ENCODE measurements at places on chromosomes 2 and 18. TPM values are rescaled to one million over a fixed set of nuclear protein-coding genes. Genes with fewer than 3 reads are reported as not detected.

DNA sequence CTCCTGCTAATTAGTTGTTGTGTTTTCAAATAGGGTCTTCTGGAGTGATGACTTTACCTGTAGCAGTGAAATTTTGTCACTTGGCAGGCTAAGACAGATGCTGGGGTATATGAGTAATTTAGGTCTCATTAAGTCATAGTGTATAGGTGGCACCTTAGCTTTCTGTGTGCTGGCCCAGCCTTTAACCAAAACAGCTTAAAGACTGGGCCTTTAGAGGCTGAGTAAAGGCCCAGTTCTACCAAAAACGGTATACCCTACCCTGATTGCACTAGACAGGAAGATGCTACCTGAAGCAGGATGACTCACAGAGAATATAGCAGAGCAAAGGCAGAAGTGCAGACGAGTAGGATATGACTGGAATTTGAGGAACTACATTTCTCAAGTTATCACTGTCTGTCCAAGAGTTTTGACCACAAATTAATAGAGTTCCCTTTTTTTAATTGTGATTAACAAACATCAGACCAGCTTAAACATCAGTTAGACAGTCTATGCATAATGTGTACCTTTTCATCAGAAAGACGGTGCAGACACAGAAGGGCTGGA, 337.9 kb upstream of the SALL3 start:
- peaks cover 23% of the 10 kb centered on the region for H3K36me3 ChIP-seq
- H3K4me1 ChIP-seq, result no peaks in the 10 kb centered on the region
- no peak overlapping the region for H3K4me3 ChIP-seq
- DNase-seq, result no peak
- H3K27me3 ChIP-seq, result peaks cover 21% of the 10 kb centered on the region
- H3K27ac ChIP-seq, result no peak overlapping the region

DNA sequence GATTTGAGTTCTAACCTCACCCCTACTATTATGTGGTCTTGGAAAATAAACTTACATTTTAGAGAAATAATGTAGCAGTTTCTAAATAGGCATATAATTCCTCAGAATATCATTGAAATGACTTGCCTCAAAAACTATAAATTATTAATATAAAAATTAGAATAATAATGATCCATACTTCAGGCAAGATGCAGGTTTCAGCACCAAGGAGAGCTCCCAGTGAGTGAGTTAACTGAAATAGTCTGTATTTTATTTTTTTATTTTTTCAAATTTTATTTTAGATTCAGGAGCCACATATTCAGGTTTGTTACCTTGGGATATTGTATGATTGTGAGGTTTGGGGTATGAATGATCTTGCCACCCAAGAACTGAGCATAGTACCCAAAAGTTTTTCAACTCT, 472.2 kb upstream of the DCC start:
- no peak for DNase-seq
- H3K4me1 ChIP-seq, result no peaks in the 10 kb centered on the region
- no peak overlapping the region for H3K4me3 ChIP-seq
- peaks cover 2% of the 10 kb centered on the region for H3K27me3 ChIP-seq
- H3K27ac ChIP-seq, result no peak overlapping the region

GRCh38 chr2:137173463-137173862, 408.1 kb downstream of the THSD7B start:
- H3K4me3 ChIP-seq, result no peak overlapping the region
- no peak for DNase-seq
- H3K27me3 ChIP-seq, result no peaks in the 10 kb centered on the region
- H3K27ac ChIP-seq, result no peak overlapping the region

DNA sequence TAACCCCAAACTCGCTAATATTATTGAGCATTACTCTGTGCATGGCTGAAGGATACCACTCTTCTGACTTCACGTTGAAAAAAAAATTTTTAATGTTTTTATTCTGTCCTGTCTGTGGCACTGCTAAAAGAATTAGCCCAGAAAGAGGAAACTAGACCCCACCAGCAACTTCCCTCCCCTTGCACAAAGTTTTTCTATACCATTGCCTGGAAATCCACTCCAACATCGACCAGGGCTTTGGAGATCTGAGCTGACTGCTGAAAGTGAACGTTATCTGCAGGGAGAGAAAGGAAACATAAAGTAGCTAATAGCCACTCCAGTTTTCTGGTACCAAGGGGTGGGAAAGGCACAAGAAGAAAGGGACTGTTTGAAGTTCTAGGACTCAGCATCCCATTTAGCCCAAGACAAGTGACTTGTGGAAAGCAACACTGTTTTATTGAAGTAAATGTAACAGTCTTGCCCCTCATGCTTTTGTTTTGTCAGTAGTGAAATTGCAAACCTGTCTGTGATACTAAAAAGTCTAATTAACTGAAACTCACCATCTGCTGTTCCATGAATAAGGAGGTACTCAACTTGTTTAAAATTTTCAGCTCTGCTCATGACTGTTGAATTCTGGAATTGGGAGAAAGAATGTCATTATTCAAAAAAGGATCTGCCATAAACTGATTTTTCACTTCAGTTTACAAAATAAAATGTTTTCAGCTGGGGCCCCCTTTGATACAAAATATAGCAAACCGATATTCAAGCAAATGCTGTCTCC, 79.1 kb downstream of the DPP4 start:
- peaks cover 1% of the 10 kb centered on the region for H3K27me3 ChIP-seq
- H3K36me3 ChIP-seq, result no peaks in the 10 kb centered on the region
- DNase-seq, result no peak
- no peak overlapping the region for H3K4me3 ChIP-seq
- peaks cover 2% of the 10 kb centered on the region for H3K4me1 ChIP-seq

DNA sequence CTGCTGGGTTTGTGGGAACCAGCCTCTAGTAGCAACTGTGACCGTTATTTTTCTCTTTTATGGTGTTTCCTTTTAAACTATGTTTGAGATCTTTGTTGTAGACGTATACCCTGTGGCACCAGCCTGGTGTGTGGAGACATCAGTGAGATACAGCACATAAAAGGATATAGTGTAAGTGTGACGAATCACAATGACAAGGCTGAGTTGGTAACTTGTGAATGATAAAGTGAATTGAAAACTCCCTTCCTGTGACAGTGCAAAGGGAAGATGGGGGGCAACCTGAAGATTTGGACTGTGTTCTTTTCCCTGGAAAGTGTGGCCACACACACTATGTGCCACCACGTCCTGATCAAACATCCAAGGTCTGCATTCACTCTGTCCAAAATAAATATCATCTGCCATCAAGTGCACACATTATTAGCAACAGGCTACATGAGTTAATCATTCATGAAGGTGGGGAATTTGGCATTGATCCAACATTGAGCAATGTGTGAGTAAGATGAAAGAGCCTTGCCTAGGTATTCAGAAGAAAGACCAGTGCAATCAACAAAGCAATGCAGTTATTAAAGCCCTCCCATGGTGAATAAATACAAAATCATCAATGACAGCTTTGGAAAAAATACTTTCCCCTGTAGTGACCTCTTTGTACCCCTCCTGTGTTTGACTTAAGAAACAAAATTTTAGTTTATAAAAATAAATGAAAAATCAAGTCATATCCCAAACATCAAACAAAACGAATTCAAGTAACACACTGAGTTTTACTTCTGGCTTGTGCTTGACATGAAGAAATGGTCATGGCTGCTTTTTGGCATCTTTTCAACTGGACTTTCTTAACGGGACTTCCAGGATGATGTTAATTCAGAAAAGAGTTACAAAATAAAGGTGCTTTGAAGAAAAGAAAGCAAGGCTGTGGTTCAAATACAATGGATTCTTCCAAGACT, 1280.5 kb upstream of the ZEB2 start:
- no peak overlapping the region for H3K27ac ChIP-seq
- peaks cover 1% of the 10 kb centered on the region for H3K27me3 ChIP-seq
- H3K4me1 ChIP-seq, result no peaks in the 10 kb centered on the region
- no peak for DNase-seq
- H3K36me3 ChIP-seq, result no peaks in the 10 kb centered on the region
- H3K4me3 ChIP-seq, result no peak overlapping the region

DNA sequence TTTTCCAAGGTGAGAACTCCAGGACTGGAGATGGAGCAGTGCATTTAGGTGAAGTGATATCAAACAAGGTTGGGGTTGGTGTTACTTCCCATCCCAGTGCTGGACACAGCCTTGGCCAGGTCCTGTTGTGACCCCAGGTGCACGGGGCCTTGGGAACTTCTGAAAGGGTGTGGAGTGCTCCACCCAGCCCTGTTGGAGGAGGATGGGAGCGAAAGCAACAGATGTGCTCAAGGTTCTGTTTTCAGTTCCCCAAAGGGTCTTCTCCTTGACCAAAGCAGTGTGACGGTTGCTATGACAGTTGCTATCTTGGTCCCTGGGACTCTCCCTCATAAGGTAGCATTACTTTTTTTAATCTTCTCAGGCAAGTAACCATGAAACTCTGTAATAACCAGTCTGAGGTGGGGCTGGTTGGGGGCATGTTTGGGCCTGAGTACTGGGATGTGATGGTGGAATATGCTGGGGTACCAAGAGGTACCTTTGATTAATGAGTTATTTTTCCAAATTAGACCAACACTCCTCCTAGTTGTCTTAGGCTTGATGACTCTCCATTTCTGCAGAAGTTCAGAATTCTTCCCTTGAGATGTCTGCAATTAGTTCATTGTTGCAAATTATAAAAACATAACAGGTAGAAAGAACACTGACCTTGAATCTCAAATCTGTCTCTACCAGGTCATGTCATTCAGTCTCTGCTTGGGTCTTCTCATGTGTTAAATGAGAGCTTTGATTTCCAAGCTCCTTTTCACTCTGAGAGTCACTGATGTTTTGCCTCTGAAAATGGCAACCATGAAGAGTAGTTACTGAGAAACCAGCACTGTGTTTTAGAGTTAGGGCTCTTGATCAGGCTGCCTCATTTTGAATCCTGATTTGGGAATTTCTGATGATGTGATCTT, 154.5 kb downstream of the RPIA start:
- H3K36me3 ChIP-seq, result no peaks in the 10 kb centered on the region
- no peak for DNase-seq
- H3K4me3 ChIP-seq, result no peak overlapping the region
- no peak overlapping the region for H3K27ac ChIP-seq
- H3K27me3 ChIP-seq, result peaks cover 4% of the 10 kb centered on the region

Gene CGREF1
- total RNA-seq, result not detected

Gene NPPC
- total RNA-seq, result 11.4 TPM
